CD4-positive, alpha-beta T cell treated with Interleukin-17A for 4 hours (primary cell): ENCODE measurements at places on chromosomes 2 and 18.

DNA sequence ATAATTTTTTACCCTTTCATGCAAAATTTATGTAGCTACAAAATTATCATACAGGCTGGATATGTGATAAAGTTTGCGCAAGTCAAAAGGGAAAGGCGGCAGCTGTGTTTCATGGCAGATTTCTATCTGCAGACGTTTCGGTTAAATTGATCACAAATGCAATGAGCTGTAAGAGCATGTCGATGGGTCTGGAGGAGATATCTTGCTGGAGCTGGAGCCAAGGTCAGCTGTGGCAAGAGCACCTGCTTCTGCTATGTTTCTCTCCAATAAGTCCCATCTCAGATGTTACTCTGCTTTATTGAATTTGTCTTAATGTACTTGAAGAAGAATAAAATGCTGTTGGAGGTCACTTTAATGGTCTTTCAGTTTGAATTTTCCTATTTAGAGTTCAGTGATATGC, 749.7 kb downstream of the CNTNAP5 start:
- DNase-seq: no peak

GRCh38 chr2:43754180-43754579, 19.7 kb upstream of the DYNC2LI1 start:
- no peak for DNase-seq

DNA sequence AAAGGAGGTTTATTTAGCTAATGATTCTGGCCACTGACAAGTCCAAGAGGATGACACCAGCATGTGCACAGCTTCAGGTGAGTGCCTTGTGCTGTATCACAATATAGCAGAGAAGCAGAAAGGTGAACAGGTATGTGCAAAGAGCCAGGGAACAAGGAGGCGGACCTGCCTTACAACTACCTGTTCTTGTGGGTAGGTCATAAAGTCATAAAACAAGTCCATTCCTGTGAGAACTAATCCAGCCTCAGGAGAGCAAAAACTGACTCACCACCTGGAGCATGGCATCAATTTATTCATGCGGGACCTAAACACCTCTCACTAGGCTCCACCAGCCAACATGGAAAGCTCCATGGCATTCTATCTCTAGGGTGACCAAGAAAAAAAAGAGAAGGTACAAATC, 234.2 kb downstream of the ASXL3 start:
- no peak for DNase-seq

GRCh38 chr2:239380831-239381708, 19.8 kb downstream of the HDAC4 start:
- peak; percentile 83 for DNase-seq
